ENCODE measurements at places on chromosomes 13 and 19.

GRCh38 chr19:35006342-35006998 lies 6.3 kb downstream of the GRAMD1A start:
- DNase-seq: no peak

GRCh38 chr13:63307228-63307627 lies 1891.6 kb upstream of the PCDH20 start:
- DNase-seq: no peak

- no peak for DNase-seq
Measured at GRCh38 chr13:106683179-106683578, 115.2 kb upstream of the ARGLU1 start.

DNA sequence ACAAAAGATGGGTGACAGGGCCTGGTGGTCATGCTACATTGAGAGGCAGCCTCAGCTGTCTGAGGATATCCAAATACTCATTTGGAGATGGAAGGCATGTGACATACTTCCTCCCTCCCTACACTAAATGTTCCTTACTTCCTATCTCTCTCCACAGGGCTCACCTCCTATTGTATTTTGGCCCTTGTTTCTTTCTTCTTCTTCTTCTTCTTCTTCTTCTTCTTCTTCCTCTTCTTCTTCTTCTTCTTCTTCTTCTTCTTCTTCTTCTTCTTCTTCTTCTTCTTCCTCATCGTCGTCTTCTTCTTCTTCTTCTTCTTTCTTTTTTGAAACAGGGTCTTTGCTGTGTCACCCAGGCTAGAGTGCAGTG lies 71.8 kb upstream of the POMP start:
- no peak for DNase-seq

GRCh38 chr19:2602391-2603181 lies 99.9 kb downstream of the GNG7 start:
- peak; percentile 95 for DNase-seq

- DNase-seq: no peak
Measured at GRCh38 chr13:98365302-98365701, 188.2 kb upstream of the RNF113B start.

DNA sequence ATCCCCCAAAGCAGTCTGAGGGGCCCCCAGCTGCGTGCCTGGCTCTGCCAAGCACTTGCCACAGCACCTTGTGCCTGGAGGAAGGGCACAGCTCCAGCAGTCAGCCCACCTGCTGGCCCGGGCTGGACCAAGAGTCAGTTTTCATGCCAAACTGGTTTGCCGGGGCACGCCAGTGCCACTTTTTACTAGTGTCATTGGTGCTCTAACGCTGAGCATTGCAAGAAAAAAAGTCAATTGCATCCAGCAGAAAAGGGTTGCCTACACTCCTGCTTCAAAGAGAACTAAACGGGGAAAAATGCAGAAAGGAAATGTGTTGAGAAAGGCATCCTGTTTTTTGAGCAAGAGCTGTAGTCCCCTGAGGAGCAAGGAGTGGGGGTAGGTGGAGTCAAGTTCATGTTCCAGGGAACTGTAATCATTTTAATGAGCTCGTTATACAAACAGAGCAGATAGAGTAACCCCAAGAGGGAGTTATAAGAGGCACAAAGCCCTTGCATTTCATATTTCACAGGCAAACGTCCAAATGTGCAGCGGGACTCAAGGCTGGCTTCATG lies 68.4 kb downstream of the F2RL3 start:
- no peak for DNase-seq

DNA sequence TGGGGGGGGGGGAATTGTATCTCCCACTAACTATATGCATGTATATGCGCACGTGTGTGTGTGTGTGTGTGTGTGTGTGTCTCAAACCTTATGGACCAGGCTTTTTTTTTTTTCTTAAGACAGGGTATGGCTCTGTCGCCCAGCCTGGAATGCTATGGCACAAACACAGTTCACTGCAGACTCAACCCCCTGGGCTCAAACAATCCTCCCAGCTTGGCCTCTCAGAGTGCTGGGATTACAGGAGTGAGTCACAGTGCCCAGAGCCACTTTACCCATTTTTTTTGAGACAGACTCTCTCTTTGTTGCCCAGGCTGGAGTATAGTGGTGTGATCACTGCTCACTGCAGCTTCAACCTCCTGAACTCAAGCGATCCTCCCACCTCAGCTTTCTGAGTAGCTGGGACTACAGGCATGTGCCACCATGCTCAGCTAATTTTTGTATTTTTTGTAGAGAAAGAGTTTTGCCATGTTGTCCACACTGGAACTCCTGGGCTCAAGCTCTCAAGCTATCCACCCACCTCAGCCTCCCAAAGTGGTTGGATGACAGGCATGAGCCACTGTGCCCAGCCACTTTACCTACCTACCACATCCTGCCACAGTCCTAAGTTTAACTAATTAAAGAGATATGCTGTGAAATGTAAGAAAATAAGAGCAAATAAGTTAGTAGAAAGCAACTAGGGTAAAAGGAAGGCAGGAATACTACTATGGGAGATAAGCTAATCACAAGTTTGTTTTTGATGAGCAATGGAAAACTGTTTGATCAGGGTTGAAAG lies 2.4 kb downstream of the ZMYM5 start:
- DNase-seq: no peak

DNA sequence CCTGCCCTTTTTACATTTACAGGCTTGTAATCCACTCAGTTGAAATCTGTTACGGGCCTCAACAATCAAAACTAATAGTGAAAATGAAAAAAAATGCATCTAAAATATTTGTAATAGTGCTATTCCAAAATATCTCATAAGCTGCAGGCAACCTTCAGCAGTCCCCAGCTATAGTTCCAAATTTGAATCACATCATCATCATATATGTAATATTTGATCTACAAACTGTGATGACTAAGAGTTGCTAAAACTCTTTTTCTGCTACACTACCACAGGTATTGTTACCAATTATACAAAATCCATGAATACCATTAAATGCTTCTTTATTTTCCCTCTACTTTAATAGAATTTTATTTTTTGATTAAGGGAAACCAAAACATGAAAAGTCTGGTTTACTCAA lies 121.4 kb upstream of the RFC3 start:
- DNase-seq: no peak

- peak; percentile 60 for DNase-seq
Measured at GRCh38 chr19:344625-345319, at the start of gene MIER2. MIER2 (minus strand) TSS chr19:344796; CDS start chr19:344782, 14 bp downstream.

- peak; percentile 37 for DNase-seq
Measured at GRCh38 chr13:97307882-97308624, 85.9 kb downstream of the MBNL2 start.

GRCh38 chr13:42064966-42065365 lies 16.5 kb downstream of the DGKH start:
- no peak for DNase-seq

GRCh38 chr19:33240181-33240771 lies 14.6 kb upstream of the SLC7A10 start:
- no peak for DNase-seq

DNA sequence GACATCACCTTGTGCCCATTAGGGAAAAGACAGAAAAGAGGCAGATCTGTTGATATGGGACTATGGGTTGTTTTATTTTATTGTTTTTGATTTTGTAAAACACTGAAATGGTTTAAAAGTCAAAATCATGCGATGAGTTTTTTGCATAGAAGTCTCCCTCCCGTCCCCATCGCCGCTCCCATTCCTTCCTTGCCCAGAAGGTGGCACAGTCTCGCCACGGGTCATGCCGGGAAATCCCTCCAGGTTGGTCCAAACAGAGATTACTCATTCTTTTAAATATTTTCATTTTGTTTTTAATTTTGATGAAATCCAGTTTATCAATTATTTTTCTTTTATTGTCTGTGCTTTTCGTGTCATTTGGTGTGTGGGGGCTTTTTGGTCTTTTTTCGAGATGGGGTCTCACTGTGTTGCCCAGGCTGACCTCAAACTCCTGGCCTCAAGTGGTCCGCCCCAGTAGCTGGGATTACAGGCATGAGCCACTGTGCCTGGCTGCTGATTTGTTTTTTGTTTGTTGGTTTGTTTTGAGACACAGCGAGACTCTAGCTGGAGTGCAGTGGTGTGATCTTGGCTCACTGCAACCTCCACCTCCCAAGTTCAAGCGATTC lies 9.2 kb downstream of the PGPEP1 start:
- no peak for DNase-seq

DNA sequence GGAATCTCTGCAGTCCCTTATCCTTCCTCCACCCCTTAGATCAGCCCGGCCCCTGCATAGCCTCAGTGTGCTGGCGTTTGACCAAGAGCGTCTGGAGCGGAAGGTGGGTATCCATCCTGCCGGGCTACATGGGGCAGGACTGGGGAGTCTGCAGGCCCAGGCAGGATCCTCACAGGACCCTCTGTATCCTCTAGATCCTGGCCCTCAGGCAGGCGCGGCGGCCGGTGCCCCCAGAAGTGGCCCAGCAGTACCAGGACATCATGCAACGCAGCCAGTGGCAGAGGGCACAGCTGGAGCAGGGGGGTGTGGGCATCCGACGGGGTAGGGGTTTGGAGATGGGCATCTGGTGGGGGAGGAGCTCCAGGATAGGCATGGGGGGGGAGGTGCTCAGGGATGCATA lies 8.9 kb downstream of the PODNL1 start:
- DNase-seq: no peak

- no peak for DNase-seq
Measured at GRCh38 chr13:49439609-49440008, 4.3 kb downstream of the CAB39L start.

- no peak for DNase-seq
Measured at GRCh38 chr19:30856376-30856775, 484.2 kb downstream of the ZNF536 start.

GRCh38 chr13:104967836-104968630 lies 1567.4 kb downstream of the EFNB2 start:
- DNase-seq: no peak

DNA sequence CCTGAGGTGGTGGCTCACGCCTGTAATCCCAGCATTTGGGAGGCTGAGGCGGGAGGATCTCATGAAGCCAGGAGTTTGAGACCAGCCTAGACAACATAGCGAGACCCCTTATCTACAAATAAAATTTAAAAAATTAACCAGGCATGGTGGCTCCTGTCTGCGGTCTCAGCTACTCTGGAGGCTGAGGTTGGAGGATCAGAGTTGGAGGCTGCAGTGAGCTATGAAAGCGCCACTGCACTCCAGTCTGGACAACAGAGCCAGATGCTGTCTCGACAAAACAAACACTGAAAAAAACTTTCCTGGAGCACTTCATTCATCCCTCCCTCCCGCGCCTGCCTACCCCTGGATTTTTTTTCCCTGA lies 665 bp upstream of the ATG4D start:
- no peak for DNase-seq

- DNase-seq: no peak
Measured at GRCh38 chr19:7515110-7515644, 726 bp upstream of the ZNF358 start.

GRCh38 chr13:76754414-76754813 lies 131.8 kb downstream of the KCTD12 start:
- DNase-seq: no peak

- DNase-seq: no peak
Measured at GRCh38 chr19:3033595-3034405, 4.7 kb upstream of the TLE2 start.

DNA sequence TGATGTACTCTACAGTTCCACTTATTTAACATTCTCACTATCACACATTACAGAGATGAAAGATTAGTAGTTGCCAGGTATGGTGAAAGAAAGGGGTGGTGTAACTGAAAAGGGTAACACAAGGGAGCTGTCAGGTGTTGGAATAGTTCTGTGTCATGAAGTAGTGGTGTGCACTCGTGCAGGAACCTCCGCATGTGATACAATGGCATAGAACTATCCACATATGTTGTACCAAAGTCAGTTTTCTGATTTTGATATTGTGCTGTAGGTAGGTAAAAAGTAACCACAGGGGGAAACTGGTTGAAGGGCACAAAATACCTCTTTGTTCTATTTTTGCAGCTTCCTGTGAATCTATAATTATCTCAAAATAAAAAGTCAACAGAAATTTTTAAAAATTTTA lies 24.4 kb upstream of the RPL21 start:
- no peak for DNase-seq

DNA sequence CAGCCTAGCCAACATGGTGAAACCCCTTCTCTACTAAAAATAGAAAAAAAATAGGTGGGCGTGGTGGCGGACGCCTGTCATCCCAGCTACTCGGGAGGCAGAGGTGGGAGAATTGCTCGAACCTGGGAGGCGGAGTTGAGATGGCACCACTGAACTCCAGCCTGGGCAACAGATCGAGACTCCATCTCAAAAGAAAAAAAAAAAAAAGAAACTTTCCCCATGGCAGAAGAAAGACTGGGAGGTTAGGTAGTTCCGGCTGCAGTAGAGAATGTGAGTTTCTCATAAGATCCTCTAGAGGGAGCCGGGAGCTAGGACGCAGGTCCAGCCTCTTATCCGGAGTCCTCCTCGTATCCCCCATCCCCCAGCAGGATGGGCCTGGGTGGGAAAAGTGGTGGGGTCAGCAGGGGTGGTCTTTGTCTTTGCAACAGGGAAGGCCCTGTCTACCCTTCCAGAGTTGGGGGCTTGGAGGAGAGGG lies 13.2 kb upstream of the CREB3L3 start:
- DNase-seq: no peak

DNA sequence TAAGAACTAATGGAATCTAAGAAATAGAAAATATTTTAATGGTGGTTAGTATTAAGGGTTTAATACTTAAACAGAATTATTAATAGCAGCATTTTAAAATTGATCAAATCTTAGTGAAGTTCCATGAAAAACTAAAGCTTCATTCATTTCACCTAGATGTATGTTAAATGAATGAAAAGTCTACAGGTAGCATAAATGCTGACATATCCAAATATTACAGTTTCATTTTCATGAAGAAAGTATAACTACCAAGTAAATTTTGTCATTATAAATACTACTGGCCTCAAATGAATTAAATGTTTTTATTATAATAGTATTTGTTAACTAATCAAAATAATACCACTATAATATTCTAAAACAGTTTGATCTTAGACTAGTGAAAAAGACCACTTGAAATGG lies 403.3 kb downstream of the LIG4 start:
- no peak for DNase-seq

GRCh38 chr13:27523346-27524073 lies 73.1 kb upstream of the MTIF3 start:
- DNase-seq: no peak

- DNase-seq: no peak
Measured at GRCh38 chr13:62302341-62302740, 886.7 kb upstream of the PCDH20 start.
